ENCODE measurements at places on chromosomes 5 and 9.

DNA sequence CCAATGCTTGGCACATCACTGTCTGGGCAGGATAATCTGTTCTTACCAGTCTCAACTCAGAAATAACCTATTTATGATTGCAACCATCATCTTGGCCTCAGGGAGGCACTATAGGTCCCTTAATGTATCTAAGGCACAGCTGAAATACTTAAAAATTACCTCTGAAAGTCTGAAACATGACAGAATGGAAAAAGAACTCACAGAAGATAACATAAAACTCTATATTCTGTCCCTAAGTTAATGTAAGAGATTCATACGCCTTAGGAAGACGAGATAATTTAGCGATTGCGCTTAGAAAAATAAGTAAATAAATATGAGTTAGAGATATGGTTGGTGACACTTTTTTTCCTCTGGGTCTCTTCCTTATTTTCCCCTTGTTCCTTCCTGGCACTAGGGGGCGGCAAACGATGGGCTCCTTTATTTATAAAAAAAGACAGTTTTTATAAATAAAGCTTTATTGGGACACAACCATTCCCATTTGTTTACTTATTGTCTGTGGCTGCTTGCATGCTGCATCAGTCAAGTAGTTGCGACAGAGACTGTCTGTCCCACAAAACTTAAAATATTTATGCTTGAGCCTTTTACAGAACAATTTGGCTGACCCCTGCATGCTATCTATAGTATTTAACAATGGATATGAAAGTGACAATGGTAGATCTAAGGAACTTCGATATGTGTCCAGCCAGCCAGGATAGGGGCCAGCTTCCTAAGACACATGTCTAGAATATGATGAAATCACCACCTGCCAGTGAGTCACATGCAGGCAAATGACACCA lies 79.6 kb downstream of the PDE4D start:
- peak; percentile 21 for DNase-seq

- no peak for DNase-seq
Measured at GRCh38 chr5:71662381-71662780, 56.7 kb upstream of the CARTPT start.

DNA sequence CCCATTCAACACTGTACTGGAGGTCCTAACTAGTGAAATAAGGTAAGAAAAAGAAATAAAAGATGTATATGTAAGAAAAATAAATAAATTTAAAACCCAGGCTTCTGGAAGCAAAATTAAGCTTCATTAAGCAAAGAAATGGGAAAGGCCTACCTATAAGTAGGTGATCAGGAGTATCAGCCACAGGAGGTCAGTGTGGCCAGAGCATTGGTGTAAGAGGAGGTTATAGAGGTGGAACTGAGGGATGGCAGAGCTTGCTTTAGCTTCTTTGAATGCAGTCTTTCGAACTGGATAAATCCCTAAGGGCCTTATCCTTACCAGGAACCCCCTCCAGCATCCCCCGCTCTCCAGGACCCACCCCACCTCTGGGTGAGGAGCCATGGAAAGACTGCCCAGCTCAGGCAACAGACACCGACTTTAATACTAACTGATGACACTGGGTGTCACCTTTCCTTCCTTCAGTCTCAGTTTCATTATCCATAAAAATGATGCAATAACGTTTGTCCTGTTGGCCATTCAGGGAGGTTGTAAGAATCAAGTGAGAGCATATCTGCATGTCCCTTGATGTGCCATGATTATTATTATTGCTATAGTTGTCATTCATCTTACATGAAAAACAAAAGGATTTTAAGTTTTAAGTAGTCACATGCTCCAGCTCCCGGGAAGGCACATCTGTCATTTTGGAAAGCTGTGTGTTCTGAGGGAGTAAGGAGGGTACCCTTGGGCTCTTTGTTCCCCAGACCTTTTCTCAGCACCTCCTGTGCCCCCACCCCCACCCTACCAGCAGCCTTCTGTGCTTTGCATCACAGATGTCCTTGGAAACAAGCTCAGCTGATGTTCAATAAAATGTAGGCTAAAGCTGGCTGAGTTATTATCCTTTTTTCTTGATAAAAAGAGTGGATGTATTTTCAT lies 50.8 kb upstream of the CTNNA1 start:
- DNase-seq: no peak

DNA sequence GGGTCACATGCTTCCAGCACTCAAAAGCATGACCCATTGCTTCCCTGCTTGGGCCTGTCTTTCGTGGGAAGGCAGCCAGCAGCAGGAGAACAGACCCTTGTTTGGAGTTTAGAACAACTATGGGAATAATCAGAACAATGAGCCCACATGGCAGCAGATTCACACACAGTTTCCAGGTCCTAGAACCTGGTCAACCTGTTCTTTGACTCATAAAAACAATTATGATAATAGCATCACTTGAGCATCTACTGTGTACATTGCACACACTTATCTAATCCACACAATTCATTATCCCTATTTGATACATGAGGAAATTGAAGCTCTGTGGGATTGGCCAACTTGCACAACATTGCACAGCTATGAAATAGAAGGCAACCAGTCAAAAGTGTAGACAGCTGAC lies 41.7 kb downstream of the KLF4 start:
- DNase-seq: no peak

DNA sequence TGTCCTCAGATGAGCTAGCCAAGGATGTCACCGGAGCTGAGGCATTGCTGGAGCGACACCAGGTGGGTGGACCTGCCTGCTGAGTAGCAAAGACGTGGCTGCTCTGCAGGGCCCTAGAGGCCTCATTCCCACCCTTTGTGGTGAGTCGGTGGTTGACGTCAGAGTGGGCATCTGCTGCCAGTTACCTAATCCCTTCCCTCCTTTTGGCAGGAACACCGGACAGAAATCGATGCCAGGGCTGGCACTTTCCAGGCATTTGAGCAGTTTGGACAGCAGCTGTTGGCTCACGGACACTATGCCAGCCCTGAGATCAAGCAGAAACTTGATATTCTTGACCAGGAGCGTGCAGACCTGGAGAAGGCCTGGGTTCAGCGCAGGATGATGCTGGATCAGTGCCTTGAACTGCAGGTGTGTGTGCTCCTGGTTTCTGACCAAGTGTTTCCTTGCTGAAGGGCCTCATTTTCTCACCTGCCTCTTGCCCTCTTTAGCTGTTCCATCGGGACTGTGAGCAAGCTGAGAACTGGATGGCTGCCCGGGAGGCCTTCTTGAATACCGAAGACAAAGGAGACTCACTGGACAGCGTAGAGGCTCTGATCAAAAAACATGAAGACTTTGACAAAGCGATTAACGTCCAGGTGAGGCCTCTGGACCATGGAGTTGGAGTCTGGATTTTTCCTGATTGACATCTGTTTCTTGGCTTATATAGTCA lies 48.9 kb downstream of the DYNC2I2 start:
- DNase-seq: no peak

DNA sequence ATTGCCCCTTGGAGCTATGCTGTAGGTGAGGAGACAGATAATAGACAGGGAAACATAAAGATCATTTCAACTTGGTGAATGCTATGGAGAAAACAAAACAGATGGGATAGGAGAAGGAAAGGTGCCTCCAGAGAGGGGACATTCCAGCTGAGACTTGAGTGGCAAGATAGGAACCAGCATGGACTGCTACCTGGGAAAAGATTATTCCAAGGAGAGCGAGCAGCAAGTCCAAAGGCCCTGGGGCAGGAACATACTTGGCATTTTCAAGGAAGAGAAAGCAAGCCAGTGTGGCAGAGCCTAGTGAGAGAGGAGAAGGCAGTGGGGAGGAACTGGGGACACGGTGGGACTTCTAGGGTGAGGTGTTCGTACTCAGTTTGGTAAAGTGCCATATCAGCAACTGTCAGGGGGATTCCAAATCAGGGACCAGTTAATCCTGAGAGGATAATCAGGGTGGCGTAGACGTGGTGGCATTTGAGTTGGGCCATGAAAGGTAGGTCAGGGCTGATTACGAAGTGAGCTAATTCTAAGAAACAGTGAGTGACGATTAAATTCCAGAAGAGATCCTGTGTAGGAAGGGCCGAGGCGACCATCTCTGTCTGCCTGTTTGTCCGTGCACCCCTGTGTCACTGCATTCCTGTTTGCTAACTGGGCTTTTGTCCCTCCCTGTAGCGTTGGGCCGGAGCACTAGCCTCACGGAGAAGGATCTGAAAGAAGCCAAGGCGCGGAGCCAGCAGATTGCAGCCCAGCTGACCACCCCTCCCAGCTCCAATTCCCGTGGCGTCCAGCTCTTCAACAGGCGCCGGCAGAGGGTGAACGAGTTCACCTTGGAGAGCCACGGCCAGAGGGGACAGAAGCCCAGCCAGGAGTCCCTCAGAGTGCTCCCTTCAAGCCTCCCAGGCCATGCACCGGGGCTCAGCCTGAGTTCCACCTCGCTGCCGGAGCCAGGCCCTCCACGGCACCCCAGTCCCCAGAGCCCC lies 7.1 kb downstream of the SYNPO start:
- no peak for DNase-seq

DNA sequence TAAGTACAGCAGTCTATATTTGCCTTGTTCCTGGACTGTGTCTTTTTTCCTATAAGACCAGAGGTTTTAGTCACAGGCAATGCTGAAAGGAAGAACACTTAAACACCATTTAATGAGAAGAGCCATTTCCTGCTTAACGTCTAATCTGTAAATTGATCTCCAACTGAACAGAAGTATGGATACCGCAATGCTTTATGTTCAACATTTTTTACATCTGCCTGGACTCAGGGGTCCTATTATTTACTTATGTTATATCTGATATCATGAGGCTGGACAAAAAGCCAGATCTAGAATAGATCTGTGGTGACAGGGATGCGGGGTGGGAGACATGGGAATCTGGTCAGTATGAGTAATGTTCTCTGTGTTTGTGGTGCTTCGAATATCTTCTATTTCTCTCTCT lies 334.6 kb upstream of the MPDZ start:
- no peak for DNase-seq

GRCh38 chr5:143992496-143992895 lies 178.0 kb downstream of the YIPF5 start:
- DNase-seq: no peak

DNA sequence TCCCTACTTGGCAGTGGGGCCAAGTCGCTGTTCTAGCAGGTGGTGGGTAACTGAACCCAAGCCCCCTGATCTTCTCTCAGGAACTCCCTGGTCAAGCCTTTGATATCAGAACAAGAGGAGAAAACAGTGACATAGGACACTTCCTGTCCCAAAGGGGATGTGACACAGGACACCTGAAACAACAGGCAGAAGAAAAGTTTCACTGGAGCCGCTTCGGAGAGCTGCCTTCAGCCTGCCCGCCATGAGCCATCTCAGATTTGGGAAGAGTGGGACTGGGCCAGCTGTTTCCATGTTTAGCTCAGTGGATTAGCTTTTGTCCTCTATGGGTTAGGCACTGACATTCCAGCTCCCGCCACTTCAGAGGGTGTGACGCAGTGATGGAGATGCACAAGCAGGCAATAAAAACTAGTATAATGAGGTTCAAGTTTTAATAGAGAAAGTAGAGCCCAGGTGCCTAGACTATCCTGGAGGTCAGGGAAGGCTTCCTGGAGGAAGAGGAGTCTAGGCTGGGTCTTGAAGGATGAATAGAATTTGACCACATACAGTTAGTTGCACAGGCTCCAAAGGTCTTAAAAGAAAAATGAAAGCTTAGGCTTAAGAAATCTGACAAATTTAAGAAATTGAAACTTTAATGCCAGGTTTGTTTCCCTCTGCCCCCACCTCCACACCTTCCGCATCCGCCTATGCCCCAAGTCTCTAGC lies 104.1 kb upstream of the SPRY4 start:
- DNase-seq: no peak

GRCh38 chr5:83964271-83964670 lies 243.6 kb upstream of the HAPLN1 start:
- DNase-seq: no peak

DNA sequence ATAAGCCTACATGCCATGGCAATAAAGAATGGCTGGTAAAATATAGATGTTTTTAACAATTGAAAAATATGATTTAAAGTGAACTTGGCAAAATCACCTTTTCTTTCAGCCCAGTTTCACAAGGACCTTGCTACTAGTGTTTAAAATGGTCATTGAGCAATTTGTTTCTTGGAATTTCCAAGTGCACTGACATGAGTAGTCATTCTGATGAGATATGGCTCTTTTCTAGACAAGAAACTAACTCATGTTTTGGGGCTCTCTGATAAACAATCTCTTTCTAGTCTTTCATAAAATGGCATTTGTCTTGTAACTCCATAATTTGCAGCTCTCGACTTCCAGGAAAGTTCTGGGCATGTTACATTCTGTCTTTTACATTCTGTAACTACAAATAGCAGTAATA lies 176.8 kb downstream of the NR2F1-AS1 start:
- DNase-seq: no peak

GRCh38 chr9:129467004-129467588 lies 153.8 kb downstream of the C9orf50 start:
- no peak for DNase-seq

GRCh38 chr5:178499352-178499751 lies 90.8 kb downstream of the COL23A1 start:
- no peak for DNase-seq

- DNase-seq: no peak
Measured at GRCh38 chr5:150109921-150110320, 23.6 kb upstream of the CSF1R start.

- no peak for DNase-seq
Measured at GRCh38 chr9:76087976-76088375, 197.5 kb downstream of the PCSK5 start.

GRCh38 chr5:37251665-37252064 lies 2.5 kb upstream of the CPLANE1 start:
- no peak for DNase-seq

DNA sequence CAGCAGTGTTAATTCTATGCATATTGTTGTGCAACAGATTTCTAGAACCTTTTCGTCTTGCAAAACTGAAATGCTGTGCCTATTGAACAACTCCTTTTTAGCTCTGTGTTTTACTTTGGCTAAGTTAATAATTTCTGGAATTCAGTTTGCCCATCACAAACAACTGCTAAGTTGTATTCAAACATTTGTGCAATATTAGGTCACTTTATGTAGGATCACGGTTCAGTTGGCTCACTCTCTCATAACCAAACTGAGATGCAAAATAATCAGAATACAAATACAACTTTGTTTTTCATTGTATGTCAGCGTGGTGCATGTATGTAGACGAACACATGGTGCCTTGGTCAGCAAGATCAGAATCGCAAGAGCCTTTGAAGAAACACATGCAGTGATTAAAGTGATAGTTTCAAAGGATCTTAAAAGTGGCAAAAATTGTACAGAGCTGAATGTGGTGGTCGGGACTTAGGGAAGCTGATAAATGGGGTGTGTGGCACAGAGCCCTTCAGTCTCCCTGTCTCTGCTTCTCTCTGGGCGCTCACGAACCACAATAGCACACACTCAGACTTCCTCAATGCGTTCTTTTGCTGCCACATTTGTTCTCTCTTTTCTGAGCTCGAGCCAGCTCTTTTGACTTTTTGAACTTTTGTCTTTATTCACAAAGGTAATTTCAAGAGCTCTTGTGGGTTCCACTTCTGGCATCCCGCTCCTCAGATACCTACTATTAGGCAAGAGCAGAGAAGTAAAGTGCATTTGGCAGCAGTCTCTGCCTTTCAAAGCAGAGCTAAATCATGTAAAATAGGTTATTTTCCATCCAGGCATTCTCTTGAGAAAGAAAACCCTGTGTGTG lies 112.4 kb upstream of the CTSL start:
- DNase-seq: no peak

- no peak for DNase-seq
Measured at GRCh38 chr5:74389531-74390305, 250.8 kb downstream of the ENC1 start.

All from stimulated activated naive CD8-positive, alpha-beta T cell treated with anti-CD3 and anti-CD28 coated beads, Interleukin-15, amount 100 ng/mL, for 72 hours (primary cell).